KBM-7 (cell line): ENCODE measurements at places on chromosomes 1 and 21.

- DNase-seq = peak; percentile 23
These were observed 6.6 kb downstream of the SPATA21 start for GRCh38 chr1:16430606-16431005.

GRCh38 chr1:59316497-59317128 is 19.7 kb downstream of the FGGY start:
- no peak for DNase-seq

GRCh38 chr1:213414911-213415310 is 363.9 kb downstream of the RPS6KC1 start:
- DNase-seq = no peak

DNA sequence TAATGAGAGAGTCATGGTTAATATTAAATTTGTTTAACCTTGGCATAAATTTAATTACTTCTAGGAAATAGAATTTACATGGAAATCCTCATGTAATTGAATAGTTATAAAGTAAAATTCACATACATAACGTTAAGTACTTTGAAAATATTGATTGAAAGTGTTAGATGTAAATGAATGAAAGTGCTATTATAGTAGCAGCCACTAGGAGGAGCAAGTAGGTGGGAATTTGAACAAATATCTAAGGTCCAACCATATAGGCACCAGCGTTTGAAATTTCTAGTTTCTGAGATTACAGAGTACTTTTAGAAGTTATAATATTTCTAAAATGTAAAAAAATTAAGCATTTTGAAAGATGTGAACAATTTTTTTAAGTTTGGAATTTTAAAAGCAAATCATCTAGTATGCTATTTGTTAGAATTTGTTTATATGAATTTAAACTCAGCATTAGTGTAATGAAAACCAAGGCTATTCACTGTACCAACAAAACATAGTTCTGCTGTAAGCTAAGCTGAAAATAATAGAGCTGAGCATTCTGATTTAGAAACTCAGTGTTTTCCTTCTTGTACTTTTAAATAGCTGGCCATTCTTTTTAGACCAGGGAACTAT is 3.3 kb downstream of the B3GALT2 start:
- DNase-seq = peak; percentile 57

DNA sequence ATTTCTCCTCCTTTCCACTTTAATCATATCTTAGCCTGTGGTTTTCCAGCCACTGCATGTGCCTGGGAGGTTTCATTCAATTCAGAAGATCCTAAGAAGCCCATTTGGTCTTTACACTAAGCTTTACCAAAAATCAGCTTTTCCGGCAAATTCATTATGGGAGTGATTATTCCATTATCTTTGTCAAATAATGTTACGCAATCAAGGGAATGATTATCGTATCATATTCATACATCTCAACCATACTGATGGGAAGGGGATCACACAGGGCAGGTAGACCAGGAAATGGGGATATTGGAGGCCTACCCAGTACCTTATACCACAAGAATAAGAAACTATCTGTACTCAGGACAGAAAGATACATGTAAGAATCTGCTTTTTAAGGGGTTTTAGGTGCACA is 440.5 kb downstream of the GPATCH2 start:
- no peak for DNase-seq

DNA sequence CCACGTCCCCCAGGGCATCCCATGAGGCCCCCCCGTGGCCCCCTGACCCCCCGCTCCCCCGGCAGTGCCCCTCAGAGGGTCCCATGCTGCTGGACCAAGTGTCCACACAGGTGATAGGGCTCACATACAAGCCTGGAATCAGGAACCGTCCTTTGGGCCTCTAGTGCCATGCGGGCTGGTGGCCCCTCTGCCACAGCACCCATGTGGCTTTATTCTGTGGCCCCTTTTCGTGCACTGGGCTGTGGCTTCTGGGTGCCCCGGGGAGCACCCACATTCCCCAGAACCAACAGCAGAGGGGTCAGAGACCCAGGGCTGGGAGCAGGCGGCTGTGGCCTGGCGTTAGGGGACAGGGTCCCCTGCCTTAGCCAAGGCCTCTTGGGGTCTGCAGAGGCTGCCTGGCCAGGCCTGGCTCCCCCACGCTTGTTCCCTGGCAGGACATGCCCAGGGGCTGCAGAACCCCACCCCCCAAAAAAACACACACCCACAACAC is 31.7 kb downstream of the SLC19A1 start:
- DNase-seq = no peak

DNA sequence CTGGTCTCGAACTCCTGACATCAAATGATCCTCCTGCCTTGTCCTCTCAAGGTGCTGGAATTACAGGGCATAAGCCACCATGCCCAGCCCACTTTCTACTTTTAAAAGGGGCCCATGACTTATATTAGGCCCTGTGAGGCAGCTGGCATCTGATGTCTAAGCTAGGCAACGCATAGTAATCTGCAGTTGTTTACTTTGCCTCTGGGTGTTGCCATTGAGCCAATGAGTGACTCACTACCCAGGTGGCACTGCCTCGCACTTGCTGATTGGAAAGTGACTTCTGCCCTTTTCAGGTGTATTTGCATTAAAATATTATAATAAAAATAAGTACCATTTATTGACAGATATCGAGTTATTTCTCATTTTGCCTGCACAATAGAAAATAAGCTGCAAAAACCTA is 84.9 kb downstream of the KIF14 start:
- DNase-seq = no peak

DNA sequence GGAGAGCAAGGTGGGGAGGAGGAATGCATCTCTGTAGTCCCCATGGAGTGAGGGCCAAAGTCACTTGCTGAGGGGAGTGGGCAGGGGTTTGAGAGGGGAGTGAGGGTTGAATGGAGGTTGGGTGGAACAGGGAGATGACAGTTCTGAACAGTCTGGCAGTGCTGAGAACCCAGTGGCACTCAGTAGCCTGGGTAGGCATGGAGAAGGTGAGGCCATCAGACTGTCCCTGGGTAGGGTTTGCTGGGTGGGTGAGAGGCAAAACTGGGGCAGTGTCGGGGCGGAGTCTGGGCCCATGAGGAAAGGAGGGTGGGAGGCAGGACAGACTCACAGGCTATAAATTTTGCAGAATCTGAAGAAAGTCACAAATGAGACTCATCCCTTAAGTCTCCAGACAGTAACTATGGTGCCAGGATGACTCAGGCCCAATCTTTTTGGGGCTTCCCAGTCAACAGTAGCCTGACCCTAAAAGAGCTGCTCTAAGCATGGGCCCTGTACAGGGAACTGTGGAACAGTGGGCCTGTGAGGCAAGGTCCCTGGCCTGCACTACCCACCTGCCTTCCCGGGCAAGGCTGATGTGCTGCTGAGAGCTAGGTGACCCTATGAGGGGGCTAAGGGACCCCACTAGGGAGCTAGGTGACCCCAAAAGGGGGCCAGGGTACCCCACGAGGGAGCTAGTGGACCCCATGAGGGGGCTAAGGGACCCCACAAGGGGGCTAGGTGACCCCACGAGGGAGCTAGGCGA is 51.0 kb upstream of the DMRTB1 start:
- no peak for DNase-seq

- DNase-seq = no peak
These were observed 27.8 kb downstream of the SLC19A1 start for GRCh38 chr21:45514311-45515021.

- DNase-seq = no peak
These were observed 696 bp downstream of the SCNN1D start for GRCh38 chr1:1280782-1281481.

- DNase-seq = no peak
These were observed at the start of gene TP73 for GRCh38 chr1:3651930-3652547. Gene TP73, plus strand, starts transcription at chr1:3652516. Its CDS starts 29,850 bp downstream, at chr1:3682366.

DNA sequence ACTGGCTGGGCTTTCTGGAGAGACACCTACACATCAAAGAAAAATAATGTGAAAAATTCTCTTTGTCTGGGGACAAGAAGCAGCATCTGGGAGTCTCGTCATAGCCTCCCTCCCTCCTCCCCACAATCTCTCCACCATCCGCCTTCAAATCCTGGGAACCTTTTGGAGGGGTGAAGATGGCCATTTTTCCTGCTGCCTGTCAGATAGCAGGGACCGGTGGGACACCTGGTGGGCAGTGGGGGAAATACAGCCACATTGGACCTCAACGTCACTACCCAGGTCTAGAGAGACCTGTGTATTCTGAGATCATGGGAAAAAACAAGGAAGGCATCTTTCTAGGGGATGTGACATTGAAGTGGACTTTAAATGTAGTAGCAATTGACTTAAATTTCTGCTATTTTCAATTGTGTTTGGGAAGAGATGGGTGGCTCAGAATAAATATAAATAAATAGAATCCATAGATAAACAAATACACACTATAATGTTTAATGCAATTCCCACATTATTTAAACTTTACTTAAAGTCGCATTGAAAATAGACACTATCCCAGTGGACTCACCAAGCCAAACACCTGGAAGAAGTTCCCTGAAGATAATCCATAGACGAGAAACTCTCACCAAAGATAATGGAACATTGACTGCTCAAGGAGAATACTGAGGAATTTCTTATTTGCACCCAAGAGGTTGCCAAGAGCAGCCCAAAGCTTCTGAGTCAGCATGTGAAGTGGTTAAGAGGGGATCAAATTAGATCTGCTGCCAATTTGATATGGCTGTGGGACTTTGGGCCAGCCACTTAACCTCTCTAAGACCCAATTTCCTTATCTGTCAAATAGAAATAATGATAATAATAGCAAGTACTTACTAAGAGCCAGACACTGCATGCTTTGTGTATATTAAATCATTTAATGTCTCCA is 147.6 kb upstream of the CAMK1G start:
- peak; percentile 53 for DNase-seq

DNA sequence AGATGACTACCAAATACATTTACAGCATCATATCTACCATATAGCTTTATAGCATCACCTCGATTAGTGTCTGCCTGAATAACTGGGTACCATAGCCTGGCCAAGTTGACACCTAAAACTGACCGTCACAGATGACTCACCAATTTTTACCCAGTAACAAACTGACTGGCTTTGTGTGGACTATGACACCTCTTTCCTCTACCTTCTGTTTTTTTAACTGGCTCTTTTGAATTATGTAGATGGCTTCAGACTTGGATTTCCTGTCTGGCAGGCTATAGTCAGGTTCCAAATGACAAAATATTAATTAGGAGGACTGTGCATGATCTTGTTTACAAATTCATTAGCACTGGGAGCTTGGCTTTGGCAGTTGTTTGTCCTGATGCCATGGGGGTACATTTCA is 360.3 kb downstream of the TGFB2 start:
- DNase-seq = no peak

- DNase-seq = no peak
These were observed 4.6 kb downstream of the FDPS start for GRCh38 chr1:155313261-155313660.

GRCh38 chr1:51697166-51697565 is 80.3 kb downstream of the OSBPL9 start:
- DNase-seq = no peak
